Regular cardiac myocyte (primary cell): ENCODE measurements at places on chromosomes 5 and 9. TPM values are rescaled to one million over a fixed set of nuclear protein-coding genes. Genes with fewer than 3 reads are reported as not detected.

Gene OR1Q1
- not detected in 2 replicates for total RNA-seq

Gene SLC25A2
- total RNA-seq = under 0.01 and 0.19 TPM in 2 replicates

Gene ANGPTL2
- total RNA-seq = 5.9 and 32.7 TPM in 2 replicates

Gene FOXD4L5
- total RNA-seq = under 0.01 and 0.19 TPM in 2 replicates

Gene CDHR2
- not detected in 2 replicates for total RNA-seq

Gene GABRA6
- total RNA-seq = not detected in 2 replicates

Gene GABRA1
- total RNA-seq = not detected in 2 replicates

Gene GKAP1
- total RNA-seq = 0.38 and 0.56 TPM in 2 replicates
